T-helper 2 cell (primary cell): ENCODE measurements at places on chromosomes 3 and 15.

GRCh38 chr15:68939501-68939900 is 9.2 kb downstream of the SPESP1 start:
- no peak for DNase-seq

GRCh38 chr15:62920682-62921502 is 121.7 kb upstream of the TPM1 start:
- DNase-seq, result no peak

- no peak for DNase-seq
Observed at GRCh38 chr3:173553635-173554280, 156.2 kb downstream of the NLGN1 start.

DNA sequence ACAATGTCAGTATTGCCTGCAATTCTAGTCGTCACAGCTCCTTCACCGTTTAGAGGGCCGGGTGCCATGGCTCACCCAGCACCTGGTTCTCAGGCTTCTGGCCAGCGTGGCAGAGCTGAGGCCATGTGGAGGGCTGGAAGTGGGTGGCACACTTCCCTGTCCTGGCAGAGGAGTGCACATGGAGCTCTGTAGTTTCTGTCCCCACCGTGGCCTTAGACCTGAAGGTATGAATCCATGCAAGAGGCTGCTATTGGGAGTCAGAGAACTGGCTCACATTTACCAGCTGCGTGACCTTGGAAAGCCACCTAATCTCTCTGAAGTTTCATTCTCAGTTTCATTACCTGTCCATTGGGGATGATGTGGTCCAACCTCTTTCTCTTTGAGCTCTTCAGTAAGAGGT is 22.2 kb downstream of the EPHB1 start:
- DNase-seq, result no peak

GRCh38 chr3:19947549-19948225 is 790 bp downstream of the RAB5A start:
- DNase-seq, result peak; percentile 11

DNA sequence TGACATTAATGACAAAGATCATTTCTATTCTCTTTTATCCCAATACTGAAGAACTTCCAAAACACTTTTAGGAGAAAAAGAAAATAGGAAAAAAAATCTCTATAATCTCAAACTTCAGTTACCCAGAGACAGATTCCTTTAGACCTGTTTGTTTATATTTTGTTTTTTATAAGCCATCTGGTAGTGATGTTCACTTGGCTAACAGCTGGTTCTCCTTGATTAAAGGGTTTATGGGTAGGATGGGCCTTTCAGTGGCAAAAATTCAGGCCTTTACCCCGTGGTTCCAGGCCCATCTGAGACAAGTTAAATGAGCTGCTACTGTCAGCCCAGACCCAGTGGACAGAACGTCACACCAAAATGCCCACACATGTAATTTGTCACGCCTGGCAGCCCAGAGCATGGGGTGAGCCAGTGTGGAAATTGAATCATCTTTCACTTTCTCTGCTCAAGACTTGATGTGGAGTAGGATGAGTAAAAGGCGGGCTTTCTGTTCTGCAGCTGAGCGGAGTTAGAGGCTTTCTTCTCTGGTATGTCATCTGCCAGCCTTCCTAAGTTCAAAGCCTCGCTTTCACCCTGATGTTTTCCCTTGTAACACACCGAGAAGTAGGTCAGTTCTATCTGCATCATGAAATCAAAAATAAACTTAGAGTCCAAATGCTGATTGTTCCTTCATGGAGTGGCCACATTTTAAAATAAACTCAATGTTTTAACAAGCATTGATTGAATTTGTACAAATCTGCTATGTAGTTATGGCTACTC is 62.5 kb upstream of the SKOR1 start:
- peak; percentile 61 for DNase-seq

GRCh38 chr3:184066211-184066610 is 13.4 kb downstream of the HTR3C start:
- DNase-seq, result no peak

DNA sequence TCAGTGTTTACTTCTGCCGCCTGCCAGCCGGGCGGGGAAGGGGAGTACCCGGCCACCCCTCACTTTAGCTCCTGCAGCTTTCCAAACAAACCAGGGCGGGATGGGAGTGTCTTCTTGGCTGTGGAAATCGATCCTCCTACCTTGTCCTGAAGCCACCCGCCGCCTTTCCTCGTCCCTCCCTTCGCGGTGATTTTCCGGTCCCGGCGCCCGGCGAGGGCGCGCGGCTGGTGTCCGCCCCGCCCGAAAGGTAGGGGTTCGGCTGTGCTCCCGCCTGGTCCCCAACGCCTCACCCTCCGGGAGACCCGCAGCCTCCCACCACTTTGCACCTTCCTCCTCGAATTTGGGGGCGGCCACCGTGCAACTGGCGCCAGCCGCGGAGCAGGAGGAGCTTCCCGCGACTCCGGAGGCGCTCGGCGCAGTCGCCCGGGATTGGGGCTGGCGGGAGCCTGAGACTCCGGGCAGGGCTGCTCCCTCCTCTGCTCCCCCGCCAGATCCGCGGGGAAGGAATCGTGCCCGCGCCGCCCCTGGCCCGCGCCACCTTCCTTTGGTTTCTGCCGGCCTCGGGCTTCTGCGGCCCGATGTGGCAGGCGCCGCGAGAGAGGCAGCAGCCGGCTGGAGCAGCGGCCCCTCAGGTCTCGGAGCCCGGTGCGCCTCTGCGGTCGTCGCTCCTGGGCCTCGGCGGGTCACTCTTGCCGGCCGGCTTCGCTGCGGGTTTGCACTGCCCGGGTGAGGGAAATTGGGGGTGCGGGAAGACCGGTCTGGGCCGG is 30.7 kb upstream of the ST3GAL6 start:
- no peak for DNase-seq

DNA sequence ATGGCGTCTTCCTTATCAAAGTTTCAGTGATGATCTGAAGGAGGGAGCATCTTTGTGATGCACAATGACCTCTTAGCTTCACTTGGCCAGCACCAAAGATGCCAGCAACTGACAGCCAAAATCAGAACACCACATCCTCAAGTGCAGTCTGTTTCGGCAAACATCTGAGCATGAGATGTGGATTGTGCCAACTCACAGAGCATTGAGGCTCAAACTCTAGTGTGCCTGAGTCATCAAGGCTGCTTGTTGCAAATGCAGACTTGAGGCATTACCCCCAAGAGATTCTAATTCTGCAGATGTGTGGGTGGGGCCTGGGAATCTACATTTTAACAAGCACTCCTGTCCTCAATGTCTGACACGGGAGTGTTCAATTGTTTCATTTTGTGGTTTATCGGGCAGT is 35.8 kb downstream of the ABHD5 start:
- DNase-seq, result no peak

GRCh38 chr3:101819649-101820206 is 29.6 kb upstream of the NFKBIZ start:
- no peak for DNase-seq

GRCh38 chr15:92989470-92989869 is 89.3 kb downstream of the CHD2 start:
- no peak for DNase-seq

DNA sequence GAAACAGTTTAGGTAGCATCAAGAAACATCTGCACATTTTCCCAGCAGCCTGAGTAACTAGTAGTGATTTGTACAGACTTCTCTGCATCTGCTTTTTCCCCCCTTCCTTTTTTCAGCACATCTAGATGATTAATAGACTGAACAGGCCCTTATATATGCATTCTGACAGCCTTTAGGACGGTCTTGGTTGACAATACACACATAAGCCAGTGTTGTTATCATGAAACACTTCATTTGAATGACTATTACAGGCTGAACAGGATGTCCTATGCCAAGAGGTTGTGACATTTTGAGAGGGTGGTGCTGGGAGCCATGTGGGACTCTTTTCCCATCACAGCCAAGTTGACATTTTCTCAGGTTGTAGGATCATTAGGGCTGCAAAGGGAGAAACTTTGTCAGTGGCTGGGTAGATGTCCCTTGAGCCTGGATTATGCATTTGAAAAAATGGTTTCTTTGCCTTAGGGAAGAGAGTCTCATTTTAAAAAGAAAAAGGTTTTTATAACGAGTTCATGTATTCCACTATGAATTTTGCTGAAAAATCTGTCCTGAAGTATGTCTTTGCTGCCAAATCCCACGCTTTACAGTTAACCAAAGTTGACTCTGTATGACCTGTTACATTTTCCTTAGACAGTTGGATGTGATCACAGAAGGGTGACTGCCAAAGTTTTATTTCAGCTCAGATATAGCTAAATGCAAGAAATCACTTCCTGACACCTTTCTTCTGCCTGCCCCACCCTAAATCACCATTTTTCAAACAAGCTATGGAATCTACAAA is 73.7 kb downstream of the FILIP1L start:
- no peak for DNase-seq

DNA sequence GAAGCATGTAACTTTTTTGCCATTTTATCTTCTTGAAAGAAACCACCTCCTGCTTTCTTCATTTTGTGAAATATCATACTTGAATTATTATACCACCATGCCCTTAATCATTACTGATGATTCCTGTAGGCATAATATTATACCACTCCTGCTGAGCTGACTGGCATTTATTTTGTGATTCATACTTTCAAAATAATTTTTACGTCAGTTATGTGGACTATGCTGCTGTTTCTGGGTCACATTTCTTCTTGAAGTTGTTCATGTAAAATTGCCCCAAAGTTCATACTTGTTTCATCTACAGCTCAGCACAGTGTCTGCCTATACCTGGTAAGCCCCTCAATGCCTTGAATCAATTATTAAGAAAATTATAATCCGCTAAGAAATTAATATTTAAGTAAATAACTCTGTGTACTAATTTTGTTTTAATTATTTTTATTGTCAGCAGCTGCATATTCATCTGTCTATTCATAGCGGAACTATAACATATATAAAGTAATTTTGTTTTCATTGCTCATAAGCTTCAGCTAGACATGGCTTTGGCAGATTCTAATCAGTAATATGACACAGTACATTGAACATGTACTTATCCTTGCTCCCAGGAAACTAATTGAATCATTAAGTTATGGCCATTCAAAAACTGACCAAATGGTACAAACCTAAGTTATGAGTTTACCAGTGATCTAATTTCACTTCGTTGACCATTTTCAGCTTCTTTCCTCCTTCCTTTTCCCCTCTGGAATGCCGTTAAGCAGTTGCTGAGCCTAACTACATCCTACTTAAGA is 160.0 kb downstream of the NAALADL2 start:
- no peak for DNase-seq

DNA sequence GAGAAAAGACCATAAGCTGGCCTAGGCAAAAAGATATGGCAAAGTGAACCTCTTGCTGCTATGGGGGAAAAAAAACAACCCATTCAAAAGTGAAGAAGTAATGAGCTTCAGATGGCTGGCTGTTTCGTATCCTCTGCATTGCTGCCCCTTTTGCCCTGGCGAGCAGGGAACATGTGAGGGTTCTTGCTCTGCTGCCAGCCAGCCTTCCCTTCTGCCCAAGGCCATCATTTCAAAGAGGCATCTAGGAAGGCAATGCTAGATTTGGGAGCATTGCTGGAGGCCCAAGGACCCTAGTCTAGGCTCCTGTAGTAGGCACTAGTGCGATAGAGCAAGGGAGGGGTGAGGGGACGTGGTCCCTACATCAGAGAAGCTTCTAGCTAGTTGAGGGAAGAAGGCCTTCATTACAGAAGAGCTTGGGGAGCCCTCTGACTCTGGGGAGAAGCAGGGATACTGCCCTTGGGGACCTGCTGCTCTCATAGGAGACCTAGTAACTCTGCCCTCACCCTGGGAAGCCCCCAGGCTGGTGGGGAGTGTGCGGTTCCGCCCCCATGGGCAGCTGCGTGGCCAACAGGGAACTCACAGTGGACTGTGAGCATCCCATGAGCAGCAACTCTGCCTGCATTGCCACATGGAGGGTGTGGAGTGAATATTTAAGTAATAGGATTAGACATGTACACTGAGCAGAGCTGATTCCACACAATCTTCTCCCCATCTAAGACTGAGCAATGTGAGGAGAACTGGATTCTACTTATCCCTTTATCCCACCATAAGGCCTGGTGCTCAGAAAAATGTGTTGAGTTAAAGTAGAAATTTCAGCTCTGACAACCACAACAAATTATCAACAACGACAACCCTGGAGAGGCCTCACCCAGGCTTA is 21.3 kb downstream of the ITGA11 start:
- no peak for DNase-seq

GRCh38 chr15:64739156-64739555 is 36.2 kb downstream of the RBPMS2 start:
- no peak for DNase-seq

- DNase-seq, result no peak
Observed at GRCh38 chr3:172275586-172275985, 172.7 kb downstream of the GHSR start.

GRCh38 chr3:58214484-58215316 is 3.9 kb upstream of the DNASE1L3 start:
- no peak for DNase-seq
